Activated CD4-positive, alpha-beta T cell treated with anti-CD3 and anti-CD28 coated beads, Interleukin-2, amount 50 U/mL, for 1 hour (primary cell): ENCODE measurements at places on chromosomes 16 and 17.
A peak's percentile ranks its signal among the peaks of the same experiment; 100 is the strongest.

- no peak for DNase-seq
Observed at GRCh38 chr17:3475812-3476610, at the start of gene ASPA. Gene ASPA, plus strand, starts transcription at chr17:3475997. Its CDS starts 163 bp downstream, at chr17:3476160.

DNA sequence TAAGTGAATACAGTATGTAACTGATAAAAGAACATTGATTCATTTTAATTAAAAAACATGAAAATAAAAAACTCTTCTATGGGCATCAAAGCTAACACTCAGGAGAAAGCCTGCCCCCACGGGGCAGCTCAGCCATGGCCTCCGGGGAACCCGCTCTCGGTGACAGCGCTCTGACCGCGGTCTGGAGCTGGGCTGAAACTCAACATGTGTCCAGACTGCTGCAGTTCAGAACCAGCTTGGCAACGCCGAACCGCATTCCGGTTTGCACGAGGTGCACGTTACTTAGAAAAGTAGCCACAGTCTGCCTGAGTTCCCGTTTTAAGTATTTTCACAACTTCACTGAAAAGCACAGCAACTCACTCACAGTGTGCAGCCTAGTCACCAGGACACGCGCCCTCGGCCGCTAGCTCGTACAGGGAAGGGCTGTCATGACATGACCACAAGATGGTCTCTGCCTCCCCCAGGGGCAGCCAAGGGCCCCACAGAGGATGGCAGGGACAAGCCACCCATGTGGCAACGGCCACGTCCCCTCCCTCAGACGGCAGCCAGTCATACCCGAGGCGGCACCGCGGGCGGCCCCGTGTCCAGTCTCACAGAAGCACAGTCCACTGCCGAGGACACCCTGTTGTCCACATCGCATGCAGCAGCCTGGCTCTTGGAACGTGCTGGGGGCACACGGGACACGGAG lies 77.1 kb upstream of the METRNL start:
- no peak for DNase-seq

DNA sequence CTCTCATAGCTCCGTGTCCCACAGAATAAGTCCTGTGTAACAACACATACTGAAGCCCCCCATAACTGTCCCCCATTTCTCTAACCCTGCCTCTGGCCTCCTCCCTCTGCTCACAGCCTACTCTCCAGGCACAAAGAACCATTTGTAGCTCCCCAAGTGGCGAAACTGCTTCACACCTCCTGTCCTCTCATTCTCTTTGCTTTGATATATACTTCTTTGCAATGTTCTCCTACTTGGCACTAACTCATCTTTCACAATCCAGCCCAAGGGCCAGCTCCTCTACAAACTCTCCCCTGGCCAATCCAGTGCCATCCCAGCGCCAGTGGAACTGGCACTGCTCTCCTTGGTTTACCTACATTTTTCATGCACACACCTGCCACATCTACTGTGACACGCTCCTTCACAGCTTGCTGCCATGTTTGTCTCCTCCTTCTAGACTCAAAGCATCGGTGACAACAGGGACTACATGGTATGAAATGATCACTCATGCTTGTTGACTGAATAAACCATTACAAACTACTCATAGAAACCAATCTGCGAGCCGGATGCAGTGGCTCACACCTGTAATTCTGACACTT lies 12.8 kb downstream of the CYTH1 start:
- no peak for DNase-seq

GRCh38 chr16:13042291-13042685 lies 140.9 kb downstream of the SHISA9 start:
- no peak for DNase-seq

GRCh38 chr17:58693208-58693607 lies 806 bp downstream of the RAD51C start:
- DNase-seq: no peak

GRCh38 chr17:78174346-78174869 lies 6.0 kb downstream of the SYNGR2 start:
- DNase-seq: no peak

DNA sequence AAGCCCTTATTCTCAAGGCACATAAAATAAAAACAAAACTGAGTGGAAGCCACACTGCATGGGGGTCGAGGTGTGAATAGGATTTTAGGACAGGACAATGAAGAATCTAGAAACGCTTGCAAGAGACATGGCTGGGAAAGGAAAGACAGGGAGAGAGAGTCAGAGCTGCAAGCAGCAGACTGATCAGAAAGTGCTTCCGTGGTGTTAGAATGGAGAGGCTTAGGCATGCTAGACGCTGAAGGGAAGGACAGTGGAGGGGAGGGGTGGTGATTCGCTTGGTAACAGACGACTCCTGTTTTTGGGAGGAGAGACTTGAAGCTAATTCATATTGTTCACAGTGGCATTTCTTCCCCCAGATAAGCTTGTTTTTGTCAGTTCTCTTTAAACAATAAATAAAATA lies 173.5 kb downstream of the AIPL1 start:
- no peak for DNase-seq

- DNase-seq: peak; percentile 97
Observed at GRCh38 chr16:1408171-1408837, 6.2 kb downstream of the UNKL start.

- peak; percentile 46 for DNase-seq
Observed at GRCh38 chr17:17613708-17614114, 22.2 kb upstream of the PEMT start.

- DNase-seq: no peak
Observed at GRCh38 chr16:14523632-14524031, 106.4 kb downstream of the PARN start.

DNA sequence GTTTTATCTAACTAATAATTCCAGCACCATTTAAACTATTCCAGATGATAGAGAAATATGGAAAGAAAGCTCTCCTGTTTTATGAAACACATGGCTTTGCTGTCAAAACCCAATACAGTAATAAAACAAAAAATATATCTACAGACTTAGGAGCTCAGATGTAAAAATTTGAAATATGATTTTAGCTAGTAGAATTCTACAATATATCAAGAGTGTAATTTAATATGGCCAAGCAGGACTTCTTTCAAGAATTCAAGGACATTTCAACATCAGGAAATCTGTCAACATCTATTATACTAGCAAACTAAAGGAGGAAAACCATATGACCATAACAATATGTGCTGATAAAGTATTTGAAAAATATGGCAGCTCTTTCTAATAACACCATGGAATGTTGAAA lies 57.5 kb downstream of the CCDC182 start:
- no peak for DNase-seq

GRCh38 chr17:46042925-46043324 lies 43.9 kb downstream of the STH start:
- DNase-seq: no peak

GRCh38 chr16:22394121-22394520 lies 19.7 kb upstream of the CDR2 start:
- DNase-seq: no peak

GRCh38 chr17:17989081-17989480 lies 16.4 kb downstream of the DRC3 start:
- no peak for DNase-seq

DNA sequence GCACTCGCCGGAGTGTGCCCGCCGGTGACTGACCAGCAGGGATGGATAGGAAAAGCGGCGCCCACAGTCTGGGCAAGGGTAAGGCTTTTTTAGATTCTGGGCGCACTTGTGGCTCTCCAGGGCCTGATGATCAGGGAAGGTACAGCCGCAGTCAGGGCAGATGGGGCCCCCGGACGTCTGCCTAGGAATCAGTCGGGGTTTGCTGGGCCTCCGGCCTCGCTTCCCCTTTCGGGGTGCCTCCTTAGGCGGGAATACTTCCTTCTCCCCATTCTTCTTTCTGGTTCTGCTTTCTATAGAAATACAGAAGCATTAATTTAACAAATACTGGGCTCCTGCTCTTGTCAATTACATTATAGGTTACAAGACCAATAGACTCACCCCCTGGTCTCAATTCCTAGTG lies 5.0 kb downstream of the ZNF689 start:
- no peak for DNase-seq

DNA sequence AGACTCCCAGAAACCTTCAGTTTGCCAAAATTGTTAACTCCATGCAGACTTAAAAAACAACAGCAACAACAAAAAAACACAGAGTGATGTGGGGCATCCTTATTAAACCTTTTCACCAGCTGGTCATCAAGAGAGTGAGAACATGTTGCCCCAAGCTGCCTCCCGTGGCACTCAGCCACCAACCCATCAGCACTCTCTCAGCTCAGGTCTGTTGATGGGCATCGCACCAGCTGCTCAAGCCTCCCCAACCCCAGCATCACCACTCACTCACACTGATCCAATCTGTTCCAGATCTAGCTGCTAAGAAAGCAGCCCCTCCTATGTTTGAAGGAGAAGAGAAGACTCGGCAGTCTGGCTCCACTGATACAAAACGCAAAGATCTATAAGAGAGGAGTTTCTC lies 46.8 kb downstream of the SLC39A11 start:
- no peak for DNase-seq

GRCh38 chr16:69131839-69132423 lies 457 bp downstream of the CHTF8 start:
- peak; percentile 62 for DNase-seq

DNA sequence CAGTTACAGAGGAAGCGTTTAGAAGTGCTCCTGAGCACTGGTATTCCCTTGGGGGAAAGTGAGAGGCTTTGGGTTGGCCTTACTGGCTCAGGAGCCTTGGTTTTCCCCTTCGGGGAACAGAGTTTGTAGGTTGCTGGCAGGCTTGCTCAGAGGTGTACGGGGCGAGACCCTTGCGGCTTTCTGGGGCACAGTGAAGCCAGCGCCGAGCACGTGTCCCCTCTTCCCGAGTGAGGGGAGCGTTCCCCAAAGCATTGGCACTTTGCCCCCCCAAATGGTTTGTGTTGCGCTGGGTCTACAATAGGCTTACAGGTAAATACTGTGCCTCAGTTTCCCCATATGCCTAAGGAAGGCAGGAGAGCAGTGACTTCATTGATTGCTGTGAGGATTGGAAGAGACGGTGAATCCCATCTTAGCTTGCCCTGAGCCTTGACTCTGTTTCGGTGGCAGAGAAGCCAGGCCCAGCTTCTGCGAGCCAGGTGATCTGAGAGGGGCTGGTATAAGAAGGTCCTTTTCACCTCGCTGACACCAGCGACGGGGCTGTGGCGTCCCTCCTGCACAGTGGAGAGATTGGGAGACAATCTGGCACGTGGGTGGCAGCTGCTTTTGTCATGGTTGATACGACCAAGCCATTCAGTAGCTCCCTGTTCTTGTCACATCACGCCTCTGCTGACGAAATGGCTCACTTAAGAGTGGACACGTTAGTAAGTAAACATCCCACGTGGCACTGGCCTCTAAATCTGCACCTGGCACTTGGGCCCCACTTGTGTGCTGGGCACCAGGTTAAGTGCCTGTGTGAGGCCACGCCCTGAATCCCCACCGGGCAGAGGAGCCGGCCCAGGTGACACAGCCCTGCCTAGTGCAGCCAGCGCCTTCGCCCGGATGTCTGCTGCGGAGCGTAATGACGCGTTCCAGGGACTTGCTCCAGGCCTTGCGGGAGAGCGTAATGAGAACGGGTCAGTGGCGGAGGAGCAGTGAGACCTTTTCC lies 55.0 kb downstream of the MEAK7 start:
- no peak for DNase-seq

GRCh38 chr16:11029948-11030347 lies 85.6 kb downstream of the CLEC16A start:
- no peak for DNase-seq

DNA sequence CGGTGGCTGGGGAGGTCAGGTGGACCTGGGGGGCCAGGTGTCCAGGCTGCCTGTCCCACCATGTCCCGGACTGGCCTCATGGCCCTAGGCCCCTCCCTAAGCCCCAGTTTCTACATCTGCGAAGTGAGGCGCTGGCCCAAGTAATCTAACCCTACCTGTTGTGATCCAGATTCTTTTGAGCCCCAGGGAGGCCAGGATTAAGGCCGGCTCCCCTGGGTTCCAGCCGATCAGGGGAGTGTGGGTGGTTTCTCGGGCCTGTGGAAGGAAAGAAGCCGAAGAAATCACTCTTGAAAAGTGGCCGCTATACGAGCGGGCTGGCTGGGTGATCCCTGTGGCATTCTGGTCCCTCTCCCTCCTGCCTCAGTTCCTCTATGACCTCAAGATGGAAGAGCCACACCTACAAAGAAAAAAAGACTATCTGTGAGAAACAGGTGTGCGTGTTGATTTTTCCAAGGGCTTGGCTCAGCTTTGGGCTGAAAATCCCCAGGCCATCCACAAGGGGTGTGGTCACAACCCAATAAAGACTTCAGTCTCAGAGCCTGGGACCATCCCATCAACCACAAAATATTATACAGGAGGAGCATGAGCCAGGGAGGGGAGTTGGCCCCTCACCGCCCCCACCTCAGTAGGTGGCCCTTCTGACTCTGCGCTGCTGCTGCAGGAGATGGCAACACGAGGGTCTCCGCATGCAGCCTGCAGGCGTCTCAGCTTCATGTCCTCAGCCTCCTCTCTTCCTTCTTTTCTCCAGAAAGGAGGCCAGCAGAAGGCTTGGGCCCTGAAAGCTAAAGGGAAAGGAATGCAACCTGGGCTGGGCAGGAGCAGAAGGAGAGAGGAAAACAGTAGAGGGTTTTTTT lies 20.3 kb downstream of the GPR142 start:
- DNase-seq: no peak

- DNase-seq: no peak
Observed at GRCh38 chr16:74699666-74700065, 996 bp downstream of the MLKL start.

DNA sequence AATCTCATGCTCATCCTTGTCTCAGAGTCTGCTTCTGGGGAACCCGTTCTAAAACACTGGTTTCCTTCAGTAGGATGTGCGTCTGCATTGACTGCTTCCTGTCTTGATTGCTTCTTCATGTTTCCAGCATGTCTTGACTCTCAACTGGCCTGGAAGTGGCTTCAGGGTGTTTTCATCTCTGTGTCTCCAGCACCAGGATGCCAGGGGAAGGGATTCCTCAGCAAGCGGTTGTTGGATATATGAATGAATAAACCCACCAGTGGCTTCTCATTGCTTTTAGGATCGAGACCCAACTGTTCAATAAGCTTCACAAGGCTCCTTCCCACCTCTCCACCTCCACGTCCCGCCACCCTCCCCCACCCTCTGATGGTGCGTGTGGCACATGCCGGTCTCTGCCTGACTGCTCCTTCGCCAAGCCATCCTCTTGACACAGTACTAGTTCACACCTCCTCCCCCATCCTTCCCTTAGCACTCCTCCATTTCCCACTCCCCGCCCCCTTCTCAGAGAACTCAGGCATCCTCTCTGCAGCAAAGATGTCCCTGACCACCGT lies 14.1 kb upstream of the TNS4 start:
- DNase-seq: peak; percentile 28

DNA sequence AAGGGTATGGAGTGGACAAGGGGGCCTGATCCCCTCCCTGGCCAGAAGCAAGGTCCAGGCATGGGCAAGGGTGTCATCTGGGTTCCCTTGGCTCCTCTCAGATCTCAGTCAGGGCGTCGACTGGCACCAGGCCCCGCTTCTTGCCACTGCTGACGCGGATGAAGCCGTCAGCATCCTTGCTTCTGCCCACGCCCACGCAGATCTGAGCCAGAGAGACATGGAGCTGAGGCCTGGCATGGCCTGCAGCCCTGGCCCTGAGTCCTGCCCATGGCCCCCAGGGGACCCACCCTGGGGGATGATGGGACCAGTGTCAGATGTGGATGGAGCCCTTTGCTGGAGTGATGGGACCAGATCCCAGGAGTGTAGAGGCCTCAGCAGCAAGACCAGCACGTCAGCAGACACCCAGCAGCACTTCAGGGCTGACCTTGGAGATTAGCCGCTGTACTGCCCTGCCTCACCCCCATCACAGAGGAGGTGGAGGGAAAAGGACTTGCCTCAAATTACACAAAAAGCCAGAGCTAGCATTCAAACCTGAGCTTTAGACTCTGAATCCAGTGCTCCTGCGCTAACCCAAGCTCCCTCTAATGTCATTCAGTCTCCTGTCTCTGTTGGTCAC lies 12.2 kb downstream of the RPL19 start:
- DNase-seq: no peak
